Cardiac ventricle fibroblast (primary cell): ENCODE measurements at places on chromosomes 6 and 20. TPM values are rescaled to one million over a fixed set of nuclear protein-coding genes. Genes with fewer than 3 reads are reported as not detected.

PDE7B gene
- 37.7 and 41.9 TPM in 2 replicates for total RNA-seq

MEP1A gene
- total RNA-seq, result not detected in 2 replicates

WASF1 gene
- 12.8 and 20.6 TPM in 2 replicates for total RNA-seq

RBPJL gene
- total RNA-seq, result not detected in 2 replicates

BPI gene
- not detected in 2 replicates for total RNA-seq

EEF1A2 gene
- not detected in 2 replicates for total RNA-seq

C20orf141 gene
- total RNA-seq, result 1.2 TPM in 1 of 2 replicates, not detected in the other

SLC22A1 gene
- total RNA-seq, result 0.12 TPM in 1 of 2 replicates, not detected in the other

SEL1L2 gene
- not detected in 2 replicates for total RNA-seq

TAAR2 gene
- total RNA-seq, result not detected in 2 replicates

GLP1R gene
- total RNA-seq, result not detected in 2 replicates

C4B gene
- total RNA-seq, result 25.2 and 46.6 TPM in 2 replicates
